Fibroblast of skin of left quadriceps (primary cell): ENCODE measurements at places on chromosomes 1 and 21.

GRCh38 chr1:186782791-186783190, 46.0 kb upstream of the PLA2G4A start:
- DNase-seq: no peak

GRCh38 chr1:222331765-222332164, 216.1 kb downstream of the HHIPL2 start:
- DNase-seq: no peak

DNA sequence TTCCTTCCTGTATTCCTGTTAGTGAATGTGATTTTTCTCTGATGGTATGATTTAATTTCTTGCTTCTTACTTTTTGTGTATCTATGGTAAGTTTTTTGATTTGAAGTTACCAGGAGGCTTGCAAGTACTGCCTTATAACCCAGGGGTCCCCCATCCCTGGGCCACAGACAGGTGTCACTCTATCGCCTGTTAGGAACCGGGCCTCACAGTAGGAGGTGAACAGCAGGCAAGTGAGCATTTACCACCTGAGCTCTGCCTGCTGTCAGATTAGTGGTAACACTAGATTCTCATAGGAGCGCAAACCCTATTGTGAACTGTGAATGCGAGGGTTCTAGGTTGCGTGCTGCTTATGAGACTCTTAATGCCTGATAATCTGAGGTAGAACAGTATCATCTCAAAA, 143.3 kb downstream of the RPS6KC1 start:
- no peak for DNase-seq

DNA sequence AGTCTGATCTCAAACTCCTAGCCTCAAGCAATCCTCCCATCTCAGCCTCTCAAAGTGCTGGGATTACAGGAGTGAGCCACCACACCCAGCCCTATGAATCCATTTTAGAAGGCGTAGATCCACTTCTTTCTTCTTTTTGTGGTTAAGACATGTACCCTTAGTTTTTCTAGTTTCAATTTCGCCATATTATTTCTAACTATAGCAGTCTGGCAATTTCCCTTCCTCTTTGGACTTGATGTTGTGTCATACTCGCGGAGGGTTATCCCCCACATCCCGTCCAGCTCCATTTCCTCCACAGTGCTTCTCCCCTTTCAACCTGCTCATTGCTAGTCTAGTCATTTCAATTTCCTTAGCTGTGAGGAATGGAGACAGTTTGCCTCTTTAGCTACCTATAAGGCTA, 5.2 kb upstream of the LRRC8D start:
- no peak for DNase-seq

DNA sequence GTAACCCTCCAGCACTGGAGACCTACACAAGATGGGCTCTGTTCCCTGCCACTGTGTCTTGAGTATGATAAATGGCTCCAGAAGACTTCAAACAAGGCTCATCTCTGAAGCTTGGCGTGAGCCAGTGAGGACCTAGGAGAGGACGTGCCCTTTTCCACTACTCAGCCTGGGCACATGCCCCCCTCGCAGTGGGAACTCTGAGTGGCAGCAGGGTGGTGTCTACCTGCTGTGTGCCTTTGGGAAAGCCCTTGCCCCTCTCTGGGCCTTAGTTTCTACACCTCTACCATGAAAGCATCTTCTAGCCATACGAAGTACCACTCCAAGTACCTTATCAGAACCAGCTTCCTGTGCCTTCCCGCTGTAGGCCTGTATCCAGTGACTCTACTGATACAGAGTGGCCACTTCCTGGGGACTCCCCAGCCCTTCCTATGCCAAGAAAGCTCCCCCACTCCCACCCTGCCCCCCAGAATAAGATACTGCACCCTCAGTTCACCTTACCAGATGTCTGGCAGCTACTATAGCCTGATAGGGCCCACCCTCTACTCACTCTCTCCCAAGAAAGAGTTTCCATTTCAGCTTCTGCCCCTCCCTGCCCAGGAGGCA, 3.1 kb upstream of the MOB3C start:
- DNase-seq: no peak

- no peak for DNase-seq
Measured at GRCh38 chr1:43536864-43537358, 6.2 kb downstream of the PTPRF start.

- no peak for DNase-seq
Measured at GRCh38 chr1:8524627-8525157, 206.8 kb downstream of the SLC45A1 start.

- DNase-seq: no peak
Measured at GRCh38 chr1:117683571-117684285, 77.9 kb downstream of the TENT5C start.

DNA sequence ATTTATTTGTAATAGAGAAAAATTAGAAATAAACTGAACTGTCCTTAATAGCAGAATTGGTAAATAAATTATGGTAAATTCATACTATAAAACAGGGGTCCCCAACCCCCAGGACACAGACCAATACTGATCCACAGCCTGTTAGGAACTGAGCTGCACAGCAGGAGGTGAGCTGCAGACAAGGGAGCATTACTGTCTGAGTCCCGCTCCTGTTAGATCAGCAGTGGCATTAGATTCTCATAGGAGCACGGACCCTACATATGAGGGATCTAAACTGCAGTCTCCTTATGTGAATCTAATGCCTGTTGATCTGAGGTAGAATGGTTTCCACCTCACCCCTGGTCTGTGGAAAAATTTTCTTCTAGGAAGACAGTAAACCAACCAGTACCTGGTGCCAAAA, 7.5 kb downstream of the WDR47 start:
- no peak for DNase-seq

- no peak for DNase-seq
Measured at GRCh38 chr1:210332719-210333398, 4.2 kb downstream of the HHAT start.

DNA sequence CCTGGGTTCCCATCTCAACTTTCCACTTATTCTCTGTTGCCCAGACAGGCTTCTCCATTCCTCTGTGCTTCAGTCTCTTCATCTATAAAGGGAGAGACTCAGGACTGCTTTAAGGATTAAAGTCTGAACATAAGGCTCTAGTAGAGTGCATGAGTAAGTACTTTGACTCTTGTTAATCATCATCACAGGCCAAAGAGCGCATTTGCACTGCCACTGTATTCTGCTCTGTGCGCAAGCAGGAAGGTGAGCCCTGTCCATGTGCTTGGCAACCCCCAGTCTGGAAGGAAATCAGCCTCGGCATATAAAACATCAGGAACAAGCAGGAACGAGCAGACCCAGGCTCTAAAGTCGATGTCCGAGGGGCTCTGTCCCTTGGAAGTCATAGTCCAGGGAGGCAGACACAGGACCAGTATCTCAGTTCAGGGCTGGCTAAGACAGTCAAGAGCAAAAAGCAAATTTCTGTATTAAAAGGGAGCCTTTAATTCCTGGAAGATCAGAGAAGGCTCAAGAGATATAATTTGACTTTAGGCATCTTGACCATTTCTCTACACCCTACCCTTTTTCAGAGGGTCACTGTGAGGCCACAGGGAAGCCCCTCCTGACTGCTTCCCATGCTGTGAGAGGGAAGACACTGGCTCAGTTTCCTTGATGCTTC, 131.2 kb downstream of the TRABD2B start:
- DNase-seq: no peak
